NCI-H2029 (cell line): ENCODE measurements at places on chromosomes 6 and 20.

- no peak for DNase-seq
These were observed 10.2 kb downstream of the CASS4 start for GRCh38 chr20:56422076-56422823.

- no peak for DNase-seq
These were observed 26.4 kb upstream of the BMP5 start for GRCh38 chr6:55901765-55902270.

DNA sequence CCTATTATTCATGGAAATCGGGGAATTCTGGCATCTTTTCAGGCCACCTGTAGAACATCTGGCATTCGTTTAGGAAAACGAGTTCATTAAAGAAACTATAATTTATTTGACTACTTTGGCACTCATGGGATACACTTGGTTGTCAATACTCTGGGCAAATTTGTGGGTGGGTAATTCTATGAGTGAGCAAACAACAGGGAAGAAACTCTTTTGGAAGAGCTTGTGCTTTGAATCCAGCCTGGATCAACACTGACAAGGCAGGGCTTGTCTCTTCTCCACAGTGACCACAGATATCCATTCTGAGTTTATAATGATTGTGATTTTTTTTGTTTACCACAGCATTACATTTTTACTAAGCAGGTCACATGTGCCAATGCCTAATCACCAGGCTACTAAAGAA lies 394.7 kb downstream of the THBS2 start:
- DNase-seq: no peak

- no peak for DNase-seq
These were observed 15.0 kb upstream of the RNF8 start for GRCh38 chr6:37338745-37339255.

GRCh38 chr6:53727748-53728147 lies 62.2 kb upstream of the KLHL31 start:
- no peak for DNase-seq

DNA sequence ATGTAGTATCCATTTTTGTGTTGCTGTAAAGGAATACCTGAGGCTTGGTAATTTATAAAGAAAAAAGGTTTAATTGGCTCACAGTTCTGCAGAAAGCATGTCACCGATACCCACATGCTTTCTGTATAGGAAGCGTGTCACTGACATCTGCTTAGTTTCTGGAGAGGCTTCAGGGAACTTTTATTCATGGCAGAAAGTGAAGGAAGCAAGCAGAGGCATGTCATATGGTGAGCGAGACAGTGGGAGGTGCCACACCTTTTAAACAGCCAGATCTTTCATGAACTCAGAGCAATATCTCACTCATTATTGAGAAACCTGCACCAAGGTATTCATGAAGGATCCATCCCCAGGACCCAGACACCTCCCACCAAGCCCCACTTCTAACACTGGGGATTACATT lies 3.5 kb downstream of the SUMO4 start:
- DNase-seq: no peak

DNA sequence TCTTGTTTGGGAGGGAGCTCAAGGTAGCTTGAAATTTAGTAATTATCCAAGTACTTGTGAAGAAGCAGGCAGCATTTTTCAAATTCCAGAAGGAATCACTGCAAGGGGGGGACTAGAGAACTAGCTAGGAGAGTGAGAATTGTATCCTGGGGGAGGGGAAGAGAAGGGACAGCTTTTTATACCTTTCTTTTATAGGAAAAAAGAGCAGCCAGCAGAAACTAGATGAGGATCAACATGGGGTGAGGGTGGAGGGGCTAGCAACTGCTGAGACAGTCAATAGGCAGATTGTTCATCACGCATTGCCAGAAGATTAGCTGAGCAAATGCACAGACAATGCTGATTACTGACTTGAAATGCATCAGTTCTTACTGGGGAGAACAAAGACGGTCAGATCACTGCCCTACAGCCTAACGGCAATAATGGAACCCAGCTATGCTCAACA lies 514.3 kb upstream of the CITED2 start:
- DNase-seq: no peak

DNA sequence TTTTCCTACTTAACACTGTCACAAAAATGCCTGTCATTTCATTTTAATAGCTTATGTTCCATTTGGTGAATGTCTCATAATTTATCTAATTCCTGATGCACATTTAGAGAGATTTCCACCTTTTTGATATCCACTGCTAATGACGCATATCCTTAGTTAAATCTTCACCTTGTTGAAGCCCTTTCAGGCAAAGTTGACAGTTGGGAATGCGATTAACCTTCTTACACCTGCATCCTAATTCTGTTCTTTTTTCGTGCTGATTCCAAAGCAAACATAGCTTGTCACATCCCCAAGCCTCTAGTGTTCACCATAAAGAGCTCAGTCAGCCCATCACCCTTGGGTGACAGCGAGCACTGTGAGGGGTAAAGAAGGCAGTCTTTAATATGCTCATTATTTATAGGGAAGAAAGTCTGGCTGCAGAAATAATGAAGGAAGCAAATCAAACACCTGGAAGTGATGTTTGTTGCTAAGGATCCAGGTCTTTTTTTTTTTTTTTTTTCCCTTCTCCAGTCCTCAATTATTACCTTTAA lies 205.6 kb downstream of the DTNBP1 start:
- no peak for DNase-seq

DNA sequence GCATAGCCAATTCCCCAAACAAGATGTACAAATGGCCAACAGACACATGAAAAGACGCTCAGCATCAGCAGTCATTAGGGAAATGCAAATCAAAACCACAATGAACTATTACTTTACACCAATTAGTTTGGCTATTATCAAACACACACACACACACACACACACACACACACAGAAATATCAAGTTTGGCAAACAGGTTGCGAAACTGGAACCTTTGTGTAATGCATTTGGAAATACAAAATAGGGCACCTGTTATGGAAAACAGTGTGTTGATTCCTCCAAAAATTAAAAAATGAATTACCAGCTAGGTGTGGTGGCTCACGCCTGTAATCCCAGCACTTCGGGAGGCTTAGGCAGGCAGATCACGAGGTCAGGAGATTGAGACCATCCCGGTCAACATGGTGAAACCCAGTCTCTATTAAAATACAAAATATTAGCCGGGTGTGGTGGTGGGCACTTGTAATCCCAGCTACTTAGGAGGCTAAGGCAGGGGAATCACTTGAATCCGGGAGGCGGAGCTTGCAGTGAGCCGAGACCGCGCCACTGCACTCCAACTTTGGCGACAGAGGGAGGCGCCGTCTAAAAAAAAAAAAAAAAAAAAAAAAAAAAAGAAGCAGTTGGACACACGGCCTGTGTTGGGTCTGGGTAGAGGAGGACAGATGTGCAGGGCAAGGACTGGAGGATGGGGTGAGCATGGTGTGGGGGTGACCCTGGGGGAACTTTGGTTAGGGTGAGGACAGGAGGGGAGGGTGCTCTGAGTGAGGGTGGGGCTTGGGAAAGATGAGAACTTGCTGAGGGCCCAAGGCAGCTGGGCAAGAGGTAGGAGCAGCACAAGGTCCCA lies 23.8 kb downstream of the HLA-F start:
- DNase-seq: no peak
